ENCODE measurements at places on chromosomes 16 and 17.

DNA sequence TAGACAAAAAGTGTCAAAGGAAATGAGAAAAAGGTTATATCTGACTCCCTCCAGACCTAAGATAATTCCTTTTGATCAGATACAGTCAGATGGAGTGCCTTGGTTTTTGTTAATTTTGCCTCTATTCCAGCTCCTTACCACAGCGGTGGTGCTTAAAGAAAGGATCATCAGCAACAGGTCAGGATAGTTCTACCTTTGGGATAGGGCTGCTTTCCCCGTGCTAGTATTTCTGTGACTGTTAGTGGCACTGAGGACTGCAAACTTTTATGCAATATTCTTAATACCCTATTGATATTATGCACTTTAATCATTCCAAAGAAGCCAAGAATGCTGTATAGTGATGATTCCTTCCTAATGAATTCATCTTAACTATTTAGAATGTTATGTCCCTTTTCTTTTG lies 24.5 kb downstream of the NQO1 start:
- DNase-seq: no peak

GRCh38 chr17:29584452-29585079 lies 4.9 kb downstream of the GIT1 start:
- DNase-seq: no peak

GRCh38 chr17:16519021-16519420 lies 27.0 kb upstream of the LRRC75A start:
- DNase-seq: no peak

GRCh38 chr17:2051061-2051932 lies 3.6 kb upstream of the HIC1 start:
- DNase-seq: no peak

All from nucleus accumbens (tissue), 56 donors.